CD4-positive, alpha-beta memory T cell (primary cell): ENCODE measurements at places on chromosomes 16 and 17. TPM values are rescaled to one million over a fixed set of nuclear protein-coding genes. Genes with fewer than 3 reads are reported as not detected.

DNA sequence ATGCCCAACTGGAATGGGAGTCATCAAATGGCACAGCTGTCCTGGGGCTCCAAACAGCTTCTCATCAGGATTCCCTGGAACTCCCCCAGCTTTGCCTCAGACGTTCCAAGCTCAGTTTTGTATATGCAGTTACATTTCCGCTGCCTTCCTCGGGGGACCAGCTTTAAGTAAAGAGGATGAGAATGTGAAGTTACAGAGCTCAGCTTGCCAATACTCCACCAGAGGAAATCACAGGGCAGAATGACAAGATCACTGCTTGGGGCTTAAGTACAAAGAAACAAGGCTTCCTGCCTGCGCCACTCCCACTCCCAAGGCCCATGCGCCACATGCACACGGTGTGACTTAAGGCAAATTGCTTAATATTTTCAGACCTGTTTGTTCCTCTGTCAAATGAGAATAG, 272.4 kb upstream of the CDH11 start:
- no peaks in the 10 kb centered on the region for H3K4me1 ChIP-seq
- H3K27me3 ChIP-seq, result no peaks in the 10 kb centered on the region
- DNase-seq, result no peak
- H3K27ac ChIP-seq, result no peak overlapping the region
- no peaks in the 10 kb centered on the region for H3K36me3 ChIP-seq
- no peak overlapping the region for H3K4me3 ChIP-seq

PSMD12 gene
- polyA plus RNA-seq, result 49.8 TPM

DNA sequence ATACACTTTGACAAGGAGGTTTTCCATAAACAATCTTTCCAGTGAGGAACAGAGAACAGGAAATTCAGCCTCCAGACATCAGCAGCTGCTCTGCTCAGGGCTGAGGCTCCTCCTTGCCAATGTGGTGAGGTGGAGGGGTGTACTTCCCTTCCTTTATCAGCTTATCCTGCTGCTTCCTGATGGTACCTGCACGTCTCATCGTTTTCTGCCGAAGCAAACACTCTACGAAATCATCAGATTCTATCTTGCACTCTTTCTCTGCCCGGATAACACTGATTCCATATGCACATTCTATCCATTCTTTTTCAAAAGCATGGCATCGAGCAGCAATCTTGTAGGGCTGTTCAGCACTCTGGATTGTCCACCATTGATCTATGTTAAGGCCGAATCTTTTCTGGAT, 15.4 kb upstream of the SEZ6 start:
- no peak overlapping the region for H3K4me3 ChIP-seq
- no peaks in the 10 kb centered on the region for H3K36me3 ChIP-seq
- H3K27ac ChIP-seq, result no peak overlapping the region
- peaks cover 22% of the 10 kb centered on the region for H3K27me3 ChIP-seq
- DNase-seq, result no peak
- H3K4me1 ChIP-seq, result peaks cover 12% of the 10 kb centered on the region

GRCh38 chr17:8799570-8800212, 526 bp upstream of the MFSD6L start:
- H3K36me3 ChIP-seq, result no peaks in the 10 kb centered on the region
- no peak overlapping the region for H3K4me3 ChIP-seq
- no peaks in the 10 kb centered on the region for H3K4me1 ChIP-seq

- H3K27me3 ChIP-seq, result no peaks in the 10 kb centered on the region
- H3K4me1 ChIP-seq, result peaks cover 27% of the 10 kb centered on the region
- DNase-seq, result no peak
- H3K4me3 ChIP-seq, result no peak overlapping the region
Observed at GRCh38 chr17:82314012-82314726, 3.2 kb downstream of the CD7 start.

GPR179 gene
- polyA plus RNA-seq, result not detected

DNA sequence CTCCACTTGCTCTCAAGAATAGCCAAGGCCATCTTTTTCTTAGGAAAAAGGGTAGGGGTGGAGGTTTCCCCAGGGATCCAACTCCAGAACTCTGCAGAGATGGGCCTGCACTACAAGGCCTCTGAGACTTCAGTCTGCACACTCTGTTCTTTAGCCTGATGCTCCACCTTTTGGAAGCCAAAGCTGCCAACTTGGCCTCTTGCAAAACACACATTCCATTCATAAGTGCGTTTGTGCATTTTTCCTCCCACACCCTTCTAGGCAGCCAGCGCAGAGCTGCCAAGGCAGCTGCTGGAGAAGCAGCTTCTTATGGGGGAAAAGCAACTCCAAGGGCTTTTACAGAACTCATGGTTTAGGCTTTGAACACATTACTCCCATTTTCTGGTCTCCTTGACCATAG, 45.3 kb downstream of the REXO5 start:
- peaks cover 4% of the 10 kb centered on the region for H3K4me1 ChIP-seq
- no peak overlapping the region for H3K27ac ChIP-seq
- H3K27me3 ChIP-seq, result no peaks in the 10 kb centered on the region
- no peaks in the 10 kb centered on the region for H3K36me3 ChIP-seq

CD300LG gene
- not detected for polyA plus RNA-seq

DNA sequence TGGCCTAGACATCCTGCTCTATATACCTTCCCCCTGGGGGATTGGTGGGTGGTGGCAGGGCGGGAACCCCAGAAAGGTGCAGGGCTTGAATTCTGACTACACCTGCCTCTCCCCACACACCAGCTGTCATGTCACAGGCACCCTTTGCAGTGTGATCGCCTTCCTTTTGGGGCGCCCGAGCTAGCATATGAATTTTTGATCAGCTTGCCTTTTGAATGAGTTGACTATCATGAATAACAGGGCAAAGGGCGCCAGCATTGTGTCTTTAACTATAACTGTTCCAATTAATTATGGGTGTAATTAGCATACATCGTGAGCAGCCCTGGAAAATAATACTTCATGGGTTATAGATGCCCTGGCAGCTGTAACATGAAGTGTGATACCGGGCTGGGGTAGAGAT, 72.7 kb downstream of the CYLD start:
- H3K27me3 ChIP-seq, result no peaks in the 10 kb centered on the region
- H3K4me1 ChIP-seq, result no peaks in the 10 kb centered on the region
- no peak for DNase-seq
- H3K27ac ChIP-seq, result no peak overlapping the region

- no peaks in the 10 kb centered on the region for H3K36me3 ChIP-seq
- H3K27me3 ChIP-seq, result no peaks in the 10 kb centered on the region
- H3K4me3 ChIP-seq, result no peak overlapping the region
- H3K27ac ChIP-seq, result no peak overlapping the region
- no peak for DNase-seq
Observed at GRCh38 chr17:72422204-72422504, 301.3 kb downstream of the SOX9 start.

BAIAP3 gene
- 1.0 TPM for polyA plus RNA-seq

WNK4 gene
- not detected for polyA plus RNA-seq

DNA sequence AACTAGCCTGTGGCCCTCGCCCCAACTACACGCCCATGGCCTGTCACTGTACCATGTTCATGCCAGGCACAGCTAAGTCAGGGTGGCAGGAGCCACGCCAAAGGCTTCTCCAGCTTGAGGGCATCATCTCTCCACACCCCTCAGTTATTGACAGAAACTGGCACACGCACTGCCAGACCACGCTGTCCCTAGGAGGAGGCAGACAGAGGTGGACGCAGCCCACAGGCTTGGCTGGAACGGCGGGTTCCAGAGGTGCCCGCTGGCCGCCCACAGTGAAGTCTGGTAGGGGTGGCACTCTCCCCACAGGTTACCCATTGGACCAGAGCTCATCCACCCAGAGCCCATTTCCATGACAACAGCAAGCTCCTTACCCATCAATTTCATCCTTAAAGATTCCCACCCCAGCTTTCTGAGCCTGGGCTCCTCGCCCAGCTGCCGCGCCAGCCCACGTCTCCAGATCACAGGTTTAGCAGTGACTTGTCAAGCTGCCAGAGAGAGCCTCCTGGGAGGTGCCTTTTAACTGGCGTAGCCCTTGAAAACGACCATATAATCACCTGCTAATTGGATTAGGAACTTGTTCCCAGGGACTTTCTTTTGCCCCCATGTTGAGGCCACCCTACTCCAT, 27.9 kb downstream of the RPRML start:
- H3K4me3 ChIP-seq, result no peak overlapping the region
- H3K27me3 ChIP-seq, result no peaks in the 10 kb centered on the region
- no peaks in the 10 kb centered on the region for H3K4me1 ChIP-seq
- H3K36me3 ChIP-seq, result peaks cover 4% of the 10 kb centered on the region

GRCh38 chr16:84214451-84215066, 23.6 kb downstream of the ADAD2 start:
- no peak overlapping the region for H3K27ac ChIP-seq
- no peaks in the 10 kb centered on the region for H3K27me3 ChIP-seq
- no peak overlapping the region for H3K4me3 ChIP-seq
- no peaks in the 10 kb centered on the region for H3K36me3 ChIP-seq
- H3K4me1 ChIP-seq, result no peaks in the 10 kb centered on the region
- no peak for DNase-seq

DNA sequence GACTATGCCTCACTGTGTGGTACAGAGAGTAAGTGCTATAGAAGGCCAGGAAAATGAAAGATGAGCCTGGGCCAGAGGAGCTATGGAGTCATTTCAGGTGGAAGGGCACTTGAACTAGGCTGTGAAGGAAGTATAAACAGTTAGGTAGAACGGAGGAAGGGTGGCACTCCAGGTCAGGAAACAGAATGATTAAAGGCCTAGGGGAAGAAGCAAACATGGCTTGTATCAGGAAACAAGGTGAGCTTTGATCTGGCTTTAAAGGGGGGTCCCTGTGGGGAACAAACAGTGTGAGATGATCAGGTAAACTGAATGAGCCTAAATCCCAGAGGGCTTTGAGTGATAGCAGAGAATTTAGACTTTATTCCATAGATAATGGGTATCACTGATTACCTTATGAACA, 16.9 kb downstream of the MAP3K3 start:
- no peak for DNase-seq
- H3K4me1 ChIP-seq, result peaks cover 15% of the 10 kb centered on the region
- H3K36me3 ChIP-seq, result peaks cover 30% of the 10 kb centered on the region
- no peaks in the 10 kb centered on the region for H3K27me3 ChIP-seq
- no peak overlapping the region for H3K4me3 ChIP-seq

GRAP gene
- 70.1 TPM for polyA plus RNA-seq
